ENCODE measurements at places on chromosomes 11 and 22. TPM values are rescaled to one million over a fixed set of nuclear protein-coding genes. Genes with fewer than 3 reads are reported as not detected.

- no peak for DNase-seq
These were observed 90.1 kb downstream of the PDHX start for GRCh38 chr11:35006389-35007128.

TXNRD2 gene
- total RNA-seq = 17.0 TPM

- DNase-seq = no peak
These were observed 120.8 kb upstream of the POU2AF2 start for GRCh38 chr11:111124724-111125123.

ROBO4 gene
- total RNA-seq = 0.10 TPM

SLC22A12 gene
- total RNA-seq = not detected

- DNase-seq = no peak
These were observed 456 bp upstream of the PARVB start for GRCh38 chr22:44023404-44024287.

DNA sequence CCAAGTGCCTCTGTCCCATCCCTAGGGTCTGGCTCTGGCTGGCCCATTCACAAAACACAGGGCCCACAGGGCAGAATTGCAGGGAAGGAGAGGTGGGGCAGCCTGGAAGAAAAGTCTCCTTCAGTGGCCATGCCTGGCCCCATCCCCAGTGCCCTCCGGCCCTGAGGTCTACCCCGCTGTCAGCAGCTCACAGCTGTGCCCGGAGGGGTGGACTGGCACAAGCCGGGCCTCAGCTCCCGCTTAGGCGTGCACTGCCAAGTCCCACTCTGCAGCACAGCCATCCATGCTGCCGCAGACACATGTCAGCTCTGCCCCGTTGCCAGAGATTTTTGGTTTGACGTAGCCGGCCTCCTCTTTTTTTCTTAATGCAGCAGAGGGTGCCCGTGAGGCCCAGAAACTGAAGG is 3.9 kb upstream of the SCN2B start:
- peak; percentile 30 for DNase-seq

RHBDD3 gene
- total RNA-seq = 20.3 TPM

All from SJCRH30 (cell line).